Mesenchymal stem cell (in vitro differentiated cells and primary cell): ENCODE measurements at places on chromosomes 3 and 15.

- DNase-seq = no peak
Measured at GRCh38 chr15:93823971-93824913, 407.1 kb upstream of the MCTP2 start.

DNA sequence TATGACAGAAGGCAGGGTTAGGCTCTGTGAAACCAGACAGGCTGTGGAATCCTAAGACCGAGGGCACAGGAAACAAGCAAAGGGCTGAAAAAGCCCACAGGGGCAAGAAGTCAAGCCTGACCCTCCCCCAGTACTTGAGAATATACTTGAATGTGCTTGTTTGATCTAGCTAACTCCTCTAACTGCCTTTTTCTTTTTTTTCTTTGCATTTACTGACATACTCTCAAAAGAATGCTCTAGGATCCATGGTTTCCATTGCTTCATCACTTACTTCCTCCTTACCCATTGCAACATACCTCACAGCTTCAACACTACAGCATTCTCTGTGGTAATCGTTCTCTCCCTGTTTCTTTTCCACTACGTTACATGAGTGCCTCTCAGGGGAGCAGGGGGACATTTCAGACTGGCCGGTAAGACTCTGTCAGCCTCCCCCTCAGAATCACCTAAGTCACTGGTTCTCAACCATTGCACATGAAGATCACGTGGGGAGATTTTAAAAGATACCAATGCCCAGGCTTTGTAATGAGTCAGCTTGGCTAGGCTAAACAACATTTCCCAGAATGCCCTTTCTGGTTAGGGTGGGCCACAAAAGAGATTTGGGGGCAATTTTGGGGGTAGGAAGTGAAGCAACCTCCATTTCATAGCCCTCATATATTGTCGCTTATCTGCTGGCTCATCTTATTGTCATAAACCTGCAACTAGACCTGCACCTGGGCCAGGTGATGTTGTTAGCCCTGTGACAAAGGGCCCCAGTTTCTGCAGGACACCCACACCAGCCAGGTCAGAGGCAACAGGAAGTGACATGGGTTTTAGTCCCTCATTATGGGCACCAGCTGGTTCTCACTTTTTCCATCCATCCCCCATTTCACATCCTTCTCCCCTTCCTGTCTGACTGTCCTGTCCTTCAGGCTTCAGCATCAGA, 24.6 kb upstream of the RSL24D1 start:
- peak; percentile 99 for DNase-seq

GRCh38 chr3:188296761-188297612, 143.0 kb downstream of the LPP start:
- peak; percentile 84 for DNase-seq

- no peak for DNase-seq
Measured at GRCh38 chr3:9392041-9392440, 5.4 kb upstream of the SETD5 start.

DNA sequence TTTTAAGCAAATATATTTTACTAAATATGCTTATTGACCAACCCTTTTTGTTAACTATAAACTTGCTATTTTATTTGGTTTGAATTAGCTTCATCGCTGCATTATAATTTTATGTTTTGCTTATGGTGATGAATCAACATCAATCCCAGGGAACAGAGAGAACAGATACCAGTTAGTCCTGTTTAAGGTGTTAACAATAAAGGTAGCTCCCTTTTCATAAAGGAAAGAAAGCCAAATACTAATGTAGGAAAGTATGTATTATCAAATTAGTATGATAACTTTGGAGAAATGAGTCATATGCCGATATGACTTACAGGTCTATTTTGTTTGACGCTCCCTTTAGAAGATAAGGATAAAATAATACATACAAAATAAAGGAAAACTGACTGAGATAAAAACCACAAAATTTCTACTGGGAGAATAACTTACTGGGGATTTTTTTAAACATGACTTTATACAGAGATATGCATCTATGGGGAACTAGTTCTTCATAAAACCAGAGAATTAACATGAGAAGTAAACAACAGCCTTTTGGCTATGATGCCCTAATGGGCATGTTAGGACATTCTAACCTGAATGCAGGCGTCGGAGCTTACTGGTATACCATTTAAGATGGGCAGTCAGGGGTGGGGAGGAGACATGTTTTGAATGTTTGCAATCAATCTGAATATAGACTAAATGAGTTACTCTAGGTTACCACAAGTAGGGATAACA, 4.5 kb downstream of the OR5K2 start:
- no peak for DNase-seq

GRCh38 chr3:141276398-141276797, 44.8 kb downstream of the PXYLP1 start:
- no peak for DNase-seq

GRCh38 chr3:54761637-54762036, 166.2 kb downstream of the LRTM1 start:
- DNase-seq = no peak

GRCh38 chr15:67803996-67804843, 21.1 kb upstream of the SKOR1 start:
- DNase-seq = no peak

GRCh38 chr15:80689294-80689693, 5.8 kb upstream of the ABHD17C start:
- DNase-seq = no peak

DNA sequence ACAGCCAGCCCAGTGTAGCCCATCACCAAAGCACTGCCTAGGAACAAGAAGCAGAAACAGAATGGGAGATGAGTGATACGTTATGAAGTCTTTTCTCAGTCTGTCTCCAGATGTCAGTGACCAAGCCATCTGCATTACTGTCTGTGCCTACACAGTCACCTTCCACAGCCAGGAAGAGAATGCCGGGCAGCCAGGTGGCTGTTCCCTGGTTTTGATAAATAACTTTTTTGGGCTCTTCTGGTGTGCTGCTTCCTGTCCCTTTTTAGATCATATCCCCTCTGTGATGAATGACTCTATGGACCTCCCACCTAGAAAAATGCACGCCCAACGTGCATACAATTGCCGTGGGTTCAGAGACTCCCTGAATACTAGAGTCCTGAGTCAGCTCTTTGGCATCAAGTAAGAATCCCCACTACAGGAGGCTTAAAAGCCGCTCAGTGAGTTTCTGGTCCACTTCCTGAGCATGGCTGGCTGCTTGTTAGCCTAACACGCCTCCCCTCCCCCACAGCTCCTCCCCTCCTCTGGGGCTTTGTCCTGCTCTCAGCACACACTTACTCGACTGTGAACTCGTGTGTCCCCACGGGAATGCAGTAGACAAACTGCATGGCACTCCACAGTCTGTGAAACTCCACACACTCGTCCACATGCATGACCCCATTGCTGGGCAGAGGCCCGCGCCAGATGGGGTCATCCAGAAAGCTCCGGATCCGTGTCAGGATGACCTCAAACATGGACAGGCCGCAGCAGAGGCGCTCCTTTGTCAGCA, 34.7 kb downstream of the NIPA2 start:
- peak; percentile 68 for DNase-seq

DNA sequence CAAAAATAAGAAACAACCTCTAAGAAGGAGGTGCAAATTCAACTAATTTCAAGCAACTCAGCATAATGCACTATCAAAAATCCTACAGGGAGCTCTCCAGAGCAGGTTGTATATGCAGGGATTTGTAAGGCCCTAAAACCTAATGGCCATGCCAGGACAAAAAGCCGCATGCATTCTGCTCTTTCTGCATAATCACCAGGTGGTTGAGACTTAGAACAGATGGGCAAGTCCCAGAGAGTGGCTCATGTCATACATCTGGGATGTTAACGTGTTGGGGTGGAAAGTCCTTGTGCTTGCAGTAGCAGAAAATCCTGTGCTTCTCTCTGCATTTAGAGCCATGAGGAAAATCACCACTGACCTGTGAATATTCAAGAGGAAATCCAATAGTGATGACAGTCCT, 1002.9 kb downstream of the AGBL1 start:
- DNase-seq = no peak

DNA sequence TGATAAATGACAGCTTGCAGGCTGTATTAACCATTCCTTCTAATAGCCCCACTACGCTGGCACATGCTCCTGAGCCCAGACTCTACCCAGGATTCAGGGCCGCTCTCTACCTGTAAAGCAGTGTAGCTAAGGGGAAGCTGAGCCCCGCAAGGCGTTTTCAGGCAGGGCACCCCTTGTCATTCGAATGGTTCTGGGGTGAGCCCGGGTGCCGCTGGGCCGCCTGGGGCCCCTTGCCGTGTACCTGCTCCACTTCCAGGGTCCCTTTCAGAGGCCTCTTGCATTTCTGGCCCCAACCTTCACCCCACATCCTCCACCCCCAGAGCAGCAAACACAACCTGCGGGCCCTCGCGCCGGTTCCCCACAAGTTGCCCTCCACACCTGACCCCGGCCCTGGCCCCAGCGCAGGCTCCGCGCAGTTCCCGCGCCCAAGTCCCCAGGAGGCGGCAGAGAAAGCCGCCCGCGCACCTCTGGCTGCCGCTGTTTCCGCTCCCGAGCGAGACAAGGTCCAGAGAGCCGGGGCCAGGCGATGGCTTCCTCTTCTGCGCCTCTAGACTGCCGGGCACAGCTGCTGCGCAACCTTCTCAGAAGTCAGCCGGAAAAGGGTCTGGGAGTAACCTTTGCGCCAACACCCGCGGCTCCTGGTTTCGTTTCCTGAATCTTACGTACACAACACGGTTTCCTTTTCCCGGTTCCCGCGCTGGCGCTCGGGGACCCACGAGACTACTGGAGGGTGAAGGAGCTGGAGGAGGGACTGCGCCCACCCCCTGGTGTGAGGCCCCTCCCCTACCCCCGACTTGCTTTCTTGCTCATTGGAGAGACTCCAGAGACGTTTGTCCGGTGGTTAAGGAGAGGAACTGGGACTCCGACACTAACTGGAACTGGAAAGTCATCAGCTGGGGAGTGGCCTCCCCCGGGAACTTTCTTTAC, at the start of gene PLSCR1:
TSS of gene PLSCR1 (minus strand) at position 606 of the 927 bp plus-strand sequence. CDS start 8,055 bp downstream, outside the sequence.
- peak; percentile 98 for DNase-seq

- no peak for DNase-seq
Measured at GRCh38 chr3:158368271-158368670, 202.7 kb upstream of the MLF1 start.

DNA sequence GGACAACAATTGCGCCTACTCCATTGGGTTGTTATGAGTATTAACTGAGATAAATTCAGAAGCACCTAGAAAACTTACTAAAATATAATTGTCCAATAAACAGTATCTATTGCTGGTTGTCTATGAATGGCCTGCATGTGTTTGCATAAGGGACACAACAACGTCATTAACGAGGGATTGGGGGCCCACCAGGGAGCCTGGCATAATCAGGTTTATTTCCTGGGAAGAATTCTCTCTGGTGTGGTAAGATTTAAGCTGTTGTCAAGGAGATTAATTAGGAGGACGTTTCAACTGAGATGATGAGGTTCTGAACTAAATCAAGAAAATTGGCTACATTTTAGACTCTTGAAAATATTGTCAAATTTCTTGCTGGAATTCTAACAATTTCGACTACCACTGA, 176.1 kb upstream of the CDIN1 start:
- no peak for DNase-seq

DNA sequence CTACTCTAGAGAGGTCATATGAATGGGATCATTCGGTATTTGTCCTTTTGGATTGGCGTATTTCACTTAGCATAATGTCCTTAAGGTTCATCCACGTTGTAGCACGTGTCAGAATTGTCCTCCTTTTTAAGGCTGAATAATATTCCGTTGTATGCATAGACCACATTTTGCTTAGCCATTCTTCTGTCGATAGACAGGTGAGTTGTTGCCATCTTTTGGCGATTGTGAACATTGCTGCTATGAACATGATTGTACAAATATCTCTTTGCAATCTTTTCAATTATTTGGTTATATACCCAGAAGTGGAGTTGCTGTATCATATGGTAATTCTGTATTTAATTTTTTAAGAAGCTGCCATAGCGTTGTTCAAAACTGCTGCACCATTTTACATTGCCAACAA, 52.4 kb upstream of the GOLGA8J start:
- no peak for DNase-seq

GRCh38 chr3:177905173-177906125, 630.8 kb upstream of the KCNMB2 start:
- peak; percentile 69 for DNase-seq

GRCh38 chr3:154658000-154658399, 228.0 kb upstream of the GPR149 start:
- no peak for DNase-seq

- no peak for DNase-seq
Measured at GRCh38 chr15:49038382-49038781, 7.9 kb downstream of the SECISBP2L start.

DNA sequence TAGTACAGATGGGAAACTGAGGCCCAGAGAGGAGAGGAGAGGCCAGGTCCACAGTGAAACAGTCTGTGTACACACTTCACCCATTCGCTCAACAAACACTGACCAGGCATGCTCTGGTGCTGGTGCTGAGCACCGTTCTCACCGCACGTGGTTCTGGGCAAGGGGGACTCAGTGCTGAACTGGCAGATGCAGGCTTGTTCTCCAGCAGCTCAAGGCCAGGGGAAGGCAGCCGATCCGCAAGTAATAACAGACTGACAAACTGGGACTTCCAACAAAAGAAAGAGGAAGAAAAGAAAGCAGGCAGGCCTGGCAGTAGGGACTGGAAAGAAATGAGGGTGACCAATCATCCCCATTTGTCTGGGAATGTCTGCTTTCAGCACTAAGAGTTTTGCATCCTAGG, 25.6 kb upstream of the LINGO1 start:
- no peak for DNase-seq

GRCh38 chr3:196227629-196228493, 11.5 kb downstream of the SLC51A start:
- DNase-seq = no peak
